ENCODE measurements at places on chromosomes 5 and 9.

- no peak for DNase-seq
Observed at GRCh38 chr9:112864403-112864802, 26.3 kb downstream of the SLC46A2 start.

DNA sequence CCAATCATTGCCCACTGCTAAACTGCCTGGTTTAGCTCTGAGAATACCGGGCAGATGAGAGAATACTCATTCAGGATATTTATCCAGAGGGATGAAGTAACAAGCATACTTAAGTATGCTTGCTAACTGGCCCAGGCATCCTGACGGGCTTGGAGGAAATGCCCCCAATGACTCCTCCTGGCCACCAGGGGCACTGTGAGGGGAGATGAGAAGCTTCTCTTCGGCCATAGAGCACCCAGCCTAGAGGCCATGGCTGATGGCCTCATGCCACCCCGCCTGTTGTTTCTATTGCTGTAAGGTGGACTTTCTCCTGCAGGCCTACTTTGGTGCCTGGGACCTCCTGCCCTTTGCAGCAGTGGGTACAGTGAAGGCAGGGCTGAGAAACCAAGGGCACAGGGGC, 134.5 kb upstream of the FSTL4 start:
- DNase-seq = no peak

DNA sequence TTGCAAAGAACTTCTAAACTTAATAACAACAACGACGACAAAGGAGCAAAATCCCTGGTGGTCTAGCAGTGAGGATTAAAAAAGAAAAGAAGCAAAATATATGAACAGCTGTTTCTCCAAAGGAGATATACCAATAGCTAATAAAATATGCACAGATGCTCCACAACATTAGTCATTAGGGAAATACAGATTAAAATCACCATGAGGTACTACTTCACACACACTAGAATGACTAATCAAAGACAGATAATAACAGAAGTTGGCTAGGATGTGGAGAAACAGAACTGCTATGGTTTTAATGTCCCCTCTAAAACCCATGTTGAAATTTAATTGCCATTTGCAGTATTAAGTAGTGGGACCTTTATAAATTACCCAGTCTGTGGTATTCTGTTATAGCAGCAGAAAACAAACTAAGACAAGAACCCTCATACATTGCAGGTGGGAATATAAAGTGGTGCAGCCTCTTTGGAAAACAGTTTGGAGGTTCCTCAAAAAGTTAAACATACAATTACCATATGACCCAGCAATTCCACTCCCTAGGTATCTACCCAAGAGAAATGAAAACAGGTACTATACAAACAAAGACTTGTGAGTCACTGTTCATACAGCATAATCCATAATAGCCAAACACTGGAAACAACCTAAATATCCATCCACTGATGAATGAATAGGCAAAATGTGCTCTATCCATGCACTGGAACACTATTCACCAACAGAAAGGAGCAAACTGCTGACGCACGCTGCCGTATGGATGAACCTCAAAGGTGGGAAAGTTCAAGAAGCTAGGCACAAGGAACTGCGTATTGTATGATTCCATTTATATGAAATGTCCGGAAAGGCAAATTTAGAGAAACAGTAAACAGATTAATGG, 11.4 kb upstream of the DUSP1 start:
- DNase-seq = no peak

- DNase-seq = no peak
Observed at GRCh38 chr5:68339921-68340321, 124.4 kb downstream of the PIK3R1 start.

DNA sequence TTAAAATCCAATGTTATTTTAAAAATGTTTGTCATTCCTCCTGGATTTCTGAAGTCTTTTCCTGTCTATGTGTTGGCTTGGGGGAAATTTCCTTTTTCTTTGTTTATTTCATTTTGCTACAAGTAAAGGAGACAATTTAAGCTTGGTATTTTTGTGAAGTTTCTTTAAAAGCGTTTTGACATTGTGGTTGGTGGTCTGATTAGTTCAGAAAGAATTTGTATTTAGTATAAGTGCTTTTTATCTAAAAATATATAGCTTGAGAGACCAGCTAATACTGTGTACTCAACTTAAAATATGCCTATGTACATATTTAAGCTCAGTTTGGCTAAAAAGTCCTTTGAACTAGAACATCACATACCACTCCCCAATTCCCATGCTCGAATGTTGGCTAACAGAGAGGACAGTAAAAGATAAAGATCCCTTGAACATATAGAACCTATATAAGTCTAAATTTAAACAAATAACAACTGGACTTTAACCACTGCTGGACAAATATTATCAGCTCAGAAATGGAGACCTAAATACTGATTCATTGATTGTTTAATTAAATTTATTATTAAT, 237.6 kb downstream of the TLE4 start:
- no peak for DNase-seq

- DNase-seq = no peak
Observed at GRCh38 chr9:114214181-114214580, 58.8 kb downstream of the COL27A1 start.

Data from CD4-positive, alpha-beta T cell treated with Interleukin-6 for 4 hours (primary cell).